Activated naive CD4-positive, alpha-beta T cell treated with Interleukin-2 at 50 U/mL for 16 hours (primary cell): ENCODE measurements at places on chromosomes 5 and 9.
A peak's percentile ranks its signal among the peaks of the same experiment; 100 is the strongest.

DNA sequence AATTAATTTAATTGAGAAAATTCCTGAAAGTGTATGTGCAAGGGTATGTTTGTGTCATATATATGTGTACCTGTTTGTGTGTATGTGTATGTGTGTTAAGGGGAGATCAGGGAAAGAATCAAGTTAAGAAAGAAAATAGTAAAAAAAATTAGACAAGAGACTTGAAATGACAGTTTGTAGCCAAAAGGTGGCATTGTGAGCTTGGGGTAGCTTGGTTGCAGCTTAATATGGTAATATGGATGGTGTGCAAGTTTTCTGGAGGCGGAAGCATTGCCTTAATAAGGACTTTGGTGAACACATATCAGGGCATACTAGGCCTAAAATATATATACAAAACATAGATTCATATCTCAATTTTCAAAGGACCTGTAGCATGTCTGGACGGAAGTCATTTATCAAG, 129.9 kb downstream of the INSYN2B start:
- DNase-seq: no peak

GRCh38 chr5:103829585-103829984, 267.0 kb upstream of the NUDT12 start:
- no peak for DNase-seq

DNA sequence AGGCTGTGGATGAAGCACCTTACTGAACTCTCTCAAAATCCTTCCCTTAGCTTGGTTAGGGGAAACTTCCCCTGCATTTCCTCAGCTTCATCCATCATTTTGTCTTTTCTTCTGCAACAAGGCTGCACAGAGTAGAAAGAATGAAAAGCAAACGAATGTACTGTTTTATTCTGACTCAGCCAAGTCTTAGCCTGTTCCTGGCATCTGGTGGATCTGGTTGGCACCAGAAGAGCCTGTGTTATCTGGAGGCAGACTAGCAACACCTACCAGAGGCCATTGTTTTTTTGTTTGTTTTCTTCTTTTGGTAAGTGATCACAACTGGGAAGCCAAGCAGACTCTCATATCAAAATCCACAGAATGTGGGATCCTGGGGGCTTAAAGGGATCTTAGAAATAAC, 200.7 kb downstream of the FANCC start:
- no peak for DNase-seq

DNA sequence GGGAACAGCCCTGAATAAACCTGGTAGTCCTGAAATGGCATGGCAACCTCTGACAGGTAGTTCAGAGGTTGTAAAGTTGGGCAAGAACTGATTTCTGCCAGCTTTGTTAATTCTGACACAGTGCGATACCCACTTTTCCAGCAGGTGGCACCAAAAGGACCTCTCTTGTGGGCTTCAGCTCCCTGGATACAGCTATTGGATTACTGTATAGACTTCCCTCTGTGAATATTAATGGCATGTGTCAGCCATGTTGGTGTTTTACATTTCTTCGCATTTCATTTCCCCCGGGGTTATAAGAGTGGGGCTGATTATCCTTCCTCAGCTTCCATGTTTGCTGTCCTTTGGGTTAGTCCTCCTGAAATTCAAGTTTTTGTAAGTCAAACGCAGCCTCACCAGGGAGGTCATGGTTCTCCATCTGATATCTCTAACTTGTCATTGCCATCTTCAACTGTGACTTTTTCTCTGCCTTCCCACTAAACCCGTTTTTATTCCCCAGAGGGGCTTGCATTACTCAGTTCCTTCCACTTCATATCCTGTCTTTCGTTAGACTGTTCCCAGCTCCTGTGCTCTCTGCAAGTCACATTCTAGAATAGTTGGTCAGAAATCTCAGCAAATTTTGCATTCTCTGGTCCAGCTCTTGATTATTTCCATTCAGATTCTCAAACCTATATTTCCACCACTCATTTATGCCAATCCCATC, 135.6 kb downstream of the LIFR start:
- DNase-seq: peak; percentile 4

GRCh38 chr5:35317586-35317985, 87.3 kb upstream of the PRLR start:
- DNase-seq: no peak

DNA sequence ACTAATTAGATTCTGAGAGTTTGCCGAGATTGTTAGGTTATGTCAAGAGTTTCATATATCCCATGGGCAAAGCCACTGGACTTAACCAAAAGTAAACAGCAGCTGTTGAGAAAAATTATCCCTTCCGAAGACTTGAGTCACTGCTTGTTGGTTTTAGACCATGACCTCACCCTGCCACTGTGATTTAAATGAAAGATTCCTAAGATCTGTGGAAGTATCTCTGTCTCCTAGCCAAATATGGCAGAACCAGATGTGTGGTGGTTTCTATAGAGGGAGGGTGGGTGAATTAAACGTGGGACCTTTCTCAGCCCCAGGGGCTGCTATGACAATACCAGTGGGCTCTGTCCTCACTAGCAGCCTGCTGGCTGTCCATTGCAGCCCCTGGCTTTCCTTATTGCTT, 19.3 kb downstream of the DMRT3 start:
- DNase-seq: no peak

- no peak for DNase-seq
Observed at GRCh38 chr5:116521173-116521872, 53.3 kb downstream of the SEMA6A start.

GRCh38 chr5:88845081-88845697, 37.8 kb downstream of the MEF2C start:
- no peak for DNase-seq
